ENCODE measurements at places on chromosomes 5 and 9.
A peak's percentile ranks its signal among the peaks of the same experiment; 100 is the strongest.

- no peak for DNase-seq
Observed at GRCh38 chr5:179243333-179243732, 101.9 kb downstream of the ADAMTS2 start.

DNA sequence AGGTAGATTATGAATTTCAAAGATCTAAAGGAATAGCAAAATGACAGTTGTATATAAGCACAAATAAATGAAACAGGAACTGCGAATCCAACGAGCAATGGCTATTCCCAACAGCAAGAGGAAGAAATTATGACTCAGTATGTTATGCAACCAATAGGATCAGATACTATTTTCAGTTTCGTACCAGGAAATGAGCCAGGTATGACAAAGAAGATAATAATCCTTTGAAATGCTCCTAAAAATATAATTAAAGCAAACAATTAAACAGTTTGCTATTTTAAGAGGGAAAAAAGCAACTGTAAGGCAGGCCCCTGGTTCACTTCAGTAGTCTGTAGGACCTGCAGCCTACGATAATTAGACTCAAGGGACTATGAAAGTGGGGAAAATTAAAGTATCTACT lies 58.9 kb downstream of the AUH start:
- no peak for DNase-seq

DNA sequence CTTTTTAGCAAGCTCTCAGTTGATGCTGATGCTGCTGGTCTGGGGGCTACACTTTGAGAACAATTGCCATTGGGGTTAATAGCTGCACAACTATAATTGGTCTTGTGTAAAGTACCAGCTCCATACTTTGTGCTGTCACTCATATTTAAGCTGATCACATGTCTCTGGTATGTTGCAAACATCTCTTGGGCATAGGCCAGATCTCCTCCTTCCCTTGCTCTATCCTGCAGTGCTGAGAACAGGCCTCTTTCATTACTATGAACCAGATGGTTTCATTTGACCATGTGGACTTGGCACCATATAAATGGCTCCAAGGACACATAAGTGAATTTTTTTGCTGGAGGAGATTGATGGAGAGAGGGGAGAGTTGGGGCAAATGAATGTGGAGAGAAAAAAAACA lies 48.4 kb downstream of the DMRT2 start:
- no peak for DNase-seq

DNA sequence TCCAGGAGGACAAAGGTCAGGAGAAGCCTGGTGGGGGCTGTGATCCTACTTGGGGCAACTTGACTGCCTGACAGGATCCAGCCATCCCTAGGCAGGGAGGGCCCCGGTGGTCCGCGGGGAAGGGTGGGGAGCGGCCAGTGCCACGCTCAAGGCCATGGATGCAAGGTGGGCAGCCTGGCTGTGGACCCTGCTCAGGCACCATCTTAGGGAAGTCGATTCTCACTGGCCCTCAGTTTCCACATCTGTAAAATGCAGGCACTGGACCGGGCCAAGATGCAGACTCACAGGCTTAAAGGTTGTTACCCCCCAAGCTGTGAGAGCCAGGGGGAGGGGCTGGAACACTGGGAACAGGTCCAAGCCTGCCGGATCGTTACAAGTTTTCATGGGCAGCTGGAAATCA lies 8.7 kb upstream of the DOLPP1 start:
- DNase-seq, result no peak

DNA sequence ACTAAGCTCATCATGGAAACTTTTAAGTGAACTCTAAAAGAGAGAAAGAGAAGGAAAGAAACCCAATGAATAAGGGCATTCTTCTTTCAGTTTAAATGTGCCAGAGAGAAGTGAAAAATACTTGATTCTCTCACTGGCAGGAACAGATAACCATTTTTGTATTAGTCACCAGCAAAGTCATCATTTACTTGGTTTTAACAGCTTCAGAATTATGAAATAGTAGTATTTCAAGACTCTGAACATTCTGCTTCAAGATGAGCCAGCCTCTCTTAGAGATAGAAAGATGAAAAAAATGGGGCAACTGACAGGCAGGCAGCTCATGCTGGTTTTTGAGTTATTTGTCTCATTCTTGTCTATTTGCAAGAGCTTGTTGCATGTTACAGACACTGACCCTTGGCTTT lies 103.5 kb downstream of the GCNT1 start:
- no peak for DNase-seq

GRCh38 chr9:136095070-136096058 lies at the start of gene NACC2:
Gene NACC2 (minus strand): TSS chr9:136095289. CDS start chr9:136050521, 44,768 bp downstream.
- DNase-seq, result peak; percentile 39

GRCh38 chr9:108535526-108535925 lies 320.3 kb downstream of the ACTL7B start:
- no peak for DNase-seq

DNA sequence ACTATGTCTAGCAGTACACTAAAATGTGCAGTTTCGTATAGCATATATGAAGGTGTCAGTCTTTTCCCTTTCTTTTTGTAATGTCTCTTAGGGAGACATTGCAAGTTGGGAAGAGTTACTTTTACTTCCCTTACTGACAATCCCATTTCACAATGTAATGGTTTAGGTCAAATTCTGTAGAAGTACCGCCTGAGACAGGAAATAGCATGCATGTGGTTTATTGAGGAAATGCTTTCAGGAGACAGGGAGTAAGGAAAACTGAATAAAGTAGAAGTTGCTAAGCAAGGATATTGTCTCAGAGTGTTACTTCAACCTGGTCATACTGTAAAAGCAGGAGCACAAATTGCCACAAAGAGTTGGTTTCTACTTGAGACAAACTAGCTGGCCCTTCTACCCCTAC lies 32.1 kb upstream of the MSANTD3 start:
- no peak for DNase-seq

DNA sequence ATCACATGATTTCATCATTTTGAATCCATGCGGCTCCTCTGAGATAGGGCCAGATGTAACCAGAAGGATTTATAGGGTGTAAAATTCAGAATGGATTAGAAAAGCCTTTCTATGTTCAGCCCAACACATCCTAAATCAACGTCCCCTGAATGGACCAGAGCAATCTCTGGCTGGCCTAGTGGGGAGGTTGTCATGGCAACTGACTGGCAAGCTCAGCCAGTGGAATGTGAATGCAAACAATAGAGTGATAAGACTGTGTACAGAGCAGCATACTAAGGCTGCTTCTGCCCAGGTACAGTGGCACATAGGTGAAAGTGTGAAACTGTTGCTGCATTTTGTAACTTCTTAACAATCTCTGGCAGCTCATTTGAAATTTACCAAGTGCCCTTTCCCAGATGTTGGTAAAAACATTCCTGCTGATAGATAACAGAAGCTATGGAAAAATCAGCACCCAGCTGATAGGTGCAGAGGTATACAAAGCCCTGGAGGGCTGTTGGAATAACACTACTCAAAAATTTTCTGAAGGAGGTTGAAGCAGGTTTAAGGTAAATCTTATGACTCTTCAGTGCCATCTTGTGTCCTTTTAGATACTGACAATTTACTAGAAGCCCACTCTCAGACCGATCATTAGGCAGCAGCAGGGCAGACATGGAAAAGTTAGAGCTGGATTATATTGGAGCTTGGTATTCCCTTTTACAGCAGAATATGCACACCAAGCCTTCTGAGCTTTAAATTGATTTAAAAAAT lies 267.2 kb downstream of the RAB3C start:
- DNase-seq, result peak; percentile 15

DNA sequence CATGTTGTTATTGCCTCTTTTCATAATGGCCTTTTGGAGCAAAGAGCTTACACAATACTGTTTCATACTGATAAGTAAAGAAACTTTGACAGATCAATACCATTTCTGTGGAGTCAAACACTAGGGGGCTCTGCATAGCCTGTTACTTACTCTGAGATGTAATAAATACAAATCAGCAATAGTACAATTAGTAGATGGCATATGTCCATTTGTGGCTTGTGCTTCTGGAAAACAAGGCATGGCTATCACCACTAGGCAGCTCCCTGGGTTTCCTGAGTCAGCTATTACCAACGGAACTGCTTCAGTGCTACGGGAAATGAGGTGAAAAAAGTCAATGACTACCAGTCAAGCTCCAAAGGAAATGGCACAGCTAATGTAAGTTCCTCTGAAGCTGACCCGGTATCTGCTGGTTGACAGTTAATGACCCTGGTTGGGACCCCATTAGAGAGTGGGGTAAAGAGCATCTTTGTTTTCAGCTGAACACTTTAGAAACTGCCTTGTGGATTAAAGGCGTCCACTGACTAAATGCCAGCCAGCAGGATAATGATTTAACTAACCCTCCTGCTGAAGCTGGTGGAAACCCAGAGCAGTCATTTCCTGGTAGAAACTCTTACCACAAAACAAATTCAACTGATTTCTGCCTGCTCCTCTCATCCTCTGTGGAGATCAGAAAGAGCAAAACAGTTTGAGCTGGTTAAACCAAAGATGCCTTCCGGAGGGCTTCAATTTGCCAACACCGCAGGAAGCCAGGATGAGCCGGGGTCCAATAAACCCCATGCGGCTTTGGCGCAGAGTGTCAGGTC lies 69.0 kb upstream of the FAM169A start:
- DNase-seq, result peak; percentile 45

DNA sequence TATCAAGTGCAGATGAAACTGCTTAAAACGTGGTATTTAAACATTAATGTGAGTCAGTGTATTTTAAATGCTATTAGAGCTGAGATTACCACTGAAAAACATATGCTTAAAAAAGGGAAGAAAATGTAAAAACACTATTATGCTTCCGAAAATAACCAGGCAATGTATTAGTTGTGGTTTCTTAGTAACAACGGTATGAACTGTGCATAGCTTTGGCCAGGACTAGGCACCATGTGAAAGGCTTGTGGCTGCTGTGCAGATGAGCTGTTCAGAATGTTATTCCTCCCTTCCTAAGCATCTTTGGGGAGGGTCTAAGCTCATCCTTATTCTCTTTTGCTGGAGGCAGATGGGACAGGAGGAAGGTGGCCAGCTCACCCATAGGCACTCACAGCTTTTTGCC lies 84.9 kb downstream of the NTRK2 start:
- no peak for DNase-seq

DNA sequence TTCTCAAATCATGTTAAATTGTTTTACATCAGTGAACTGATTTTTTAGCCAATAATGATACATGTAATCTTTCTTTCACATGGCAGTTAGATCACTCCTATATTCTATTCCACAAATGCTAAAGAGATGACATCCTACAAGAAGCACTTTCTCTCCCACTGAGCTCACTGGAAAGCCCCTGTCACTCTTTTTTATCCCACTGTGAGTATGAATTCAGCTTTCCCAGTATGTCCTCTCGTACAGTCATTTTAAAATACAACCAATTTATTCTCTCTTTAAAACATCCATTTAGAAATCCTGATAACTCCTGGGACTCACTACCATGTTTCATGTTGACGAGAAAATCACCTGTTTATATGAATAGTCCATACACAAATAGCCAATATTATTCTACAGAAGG lies 599.9 kb downstream of the SEMA5A start:
- DNase-seq, result no peak

- no peak for DNase-seq
Observed at GRCh38 chr9:113622600-113623400, 159.3 kb downstream of the RGS3 start.

DNA sequence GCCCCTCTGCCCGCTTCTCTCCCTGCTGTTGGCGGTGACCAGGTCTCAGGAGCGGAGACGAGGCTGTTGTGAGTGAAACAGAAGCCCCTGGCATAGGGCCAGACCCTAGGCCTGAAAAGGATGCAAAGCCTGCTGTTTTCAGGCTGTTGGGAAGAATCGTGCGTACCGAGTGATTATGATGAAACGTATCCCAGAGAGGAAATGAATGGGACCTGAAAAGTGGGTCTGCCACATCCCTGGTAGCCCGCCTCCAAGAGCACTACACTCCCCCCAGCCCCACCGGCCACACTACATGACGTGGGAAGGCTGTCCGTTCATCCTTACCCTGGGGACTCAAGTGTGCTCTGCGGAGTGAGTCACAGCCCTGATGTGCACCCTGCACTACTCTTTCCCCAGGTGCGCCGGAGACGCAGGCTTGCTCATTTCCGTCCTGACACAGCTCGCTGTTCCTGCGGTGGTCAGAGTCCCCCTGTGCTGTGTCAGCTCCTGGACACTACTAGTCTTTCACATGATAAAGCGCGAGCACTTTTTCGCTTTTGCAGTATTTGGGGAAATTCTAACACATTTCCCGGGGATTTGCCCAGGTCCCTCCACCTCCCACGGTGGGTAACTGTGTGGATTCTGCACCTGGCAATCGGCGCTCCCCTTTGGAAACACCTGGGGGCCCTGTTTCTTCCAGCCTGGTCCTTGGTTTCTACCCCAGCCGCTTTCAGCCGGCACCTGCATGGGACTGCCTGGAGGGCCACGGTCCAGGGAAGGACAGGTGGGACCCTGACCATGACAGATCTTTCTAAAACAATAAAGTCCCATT lies 91.5 kb downstream of the ANKRD33B start:
- DNase-seq, result no peak

Data from CD4-positive, alpha-beta T cell treated with Interleukin-10 for 1 hour (primary cell).